ENCODE measurements at places on chromosomes 13 and 19.

- no peak for DNase-seq
These were observed 16.5 kb downstream of the SLC5A5 start for GRCh38 chr19:17888260-17888659.

- no peak for DNase-seq
These were observed 1.3 kb upstream of the CCNE1 start for GRCh38 chr19:29810504-29810871.

DNA sequence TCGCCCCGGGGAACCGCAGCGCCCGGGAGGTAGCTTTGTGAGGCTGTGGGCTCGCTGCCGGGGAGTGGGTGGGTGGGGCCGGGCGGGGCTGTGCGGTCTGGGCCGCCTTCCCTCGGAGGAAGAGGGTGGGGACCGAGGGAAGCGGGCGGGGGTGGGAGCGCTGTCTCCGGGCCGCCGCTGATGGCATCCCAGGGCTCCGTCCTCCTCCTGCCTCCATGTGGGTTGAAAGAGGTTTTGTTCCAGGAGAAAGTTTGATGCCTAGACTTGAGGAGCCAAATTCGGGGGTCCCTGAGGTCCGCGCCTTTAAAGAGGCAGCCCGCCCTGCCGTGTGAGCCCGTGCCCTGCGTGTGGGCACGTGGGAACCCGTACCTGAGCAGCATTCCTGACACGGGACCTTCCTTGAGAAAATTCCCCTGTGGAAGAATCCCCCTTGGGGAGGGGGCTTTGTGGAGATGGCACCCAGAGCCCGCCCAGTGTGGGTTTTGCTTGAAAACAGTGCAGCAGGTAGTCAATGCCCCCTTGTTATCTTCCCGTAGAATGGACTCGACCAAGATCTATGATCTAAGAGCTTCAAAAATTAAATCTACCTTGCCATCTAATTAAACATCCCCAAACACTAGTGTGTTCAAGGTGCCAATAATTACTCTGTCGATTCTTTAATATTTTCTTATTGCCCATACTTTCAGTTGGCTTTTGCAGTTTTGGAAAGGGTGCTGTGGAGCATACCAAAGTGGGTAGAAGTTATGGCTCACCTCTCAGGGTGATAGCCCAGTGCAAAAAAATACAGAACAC is 107.8 kb downstream of the RXFP2 start:
- DNase-seq = no peak

DNA sequence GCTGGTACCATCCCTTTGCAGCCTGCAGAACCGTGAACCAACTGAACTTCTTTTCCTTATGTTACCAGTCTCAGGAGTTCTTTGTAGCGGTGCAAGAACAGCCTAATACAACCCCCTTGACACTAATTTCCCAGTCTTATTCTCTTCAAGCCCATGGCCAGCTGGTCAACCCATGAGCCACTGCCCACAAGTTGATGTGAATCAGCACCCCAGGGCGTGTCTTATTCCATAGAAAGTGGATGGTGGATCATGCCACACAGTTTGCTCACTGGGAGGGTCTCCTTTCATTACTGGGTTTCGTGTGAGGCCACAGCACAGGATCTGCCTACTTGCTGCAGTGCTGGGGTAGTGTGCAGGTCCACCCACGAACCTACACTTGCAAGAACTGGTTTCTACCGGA is 27.0 kb downstream of the TEX29 start:
- no peak for DNase-seq

DNA sequence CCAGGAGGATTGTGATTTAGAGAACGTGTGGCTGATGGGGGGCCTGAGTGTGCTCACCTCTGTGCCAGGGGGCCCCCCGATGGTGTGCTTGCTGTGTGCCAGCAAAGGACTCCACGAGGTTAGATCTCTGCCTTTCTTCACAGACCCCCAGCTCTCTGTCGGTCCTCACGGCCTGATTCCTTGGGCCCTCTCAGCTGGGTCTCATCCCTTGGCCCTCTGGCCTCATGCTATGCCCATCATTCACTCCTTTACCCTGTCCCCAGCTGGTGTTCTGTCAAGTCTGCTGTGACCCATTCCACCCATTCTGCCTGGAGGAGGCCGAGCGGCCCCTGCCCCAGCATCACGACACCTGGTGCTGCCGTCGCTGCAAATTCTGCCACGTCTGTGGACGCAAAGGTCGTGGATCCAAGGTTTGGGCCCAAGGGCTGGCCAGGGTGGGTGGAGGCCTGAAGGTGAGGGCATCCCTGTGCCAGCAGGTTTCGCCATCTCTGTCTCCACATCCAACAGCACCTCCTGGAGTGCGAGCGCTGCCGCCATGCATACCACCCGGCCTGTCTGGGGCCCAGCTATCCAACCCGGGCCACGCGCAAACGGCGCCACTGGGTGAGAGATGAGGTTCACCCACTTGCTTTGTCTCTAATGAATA is 7.5 kb downstream of the KMT2B start:
- no peak for DNase-seq

GRCh38 chr13:110248449-110249143 is 58.4 kb downstream of the COL4A1 start:
- no peak for DNase-seq

- no peak for DNase-seq
These were observed 4.6 kb downstream of the SIX5 start for GRCh38 chr19:45764475-45764874.

DNA sequence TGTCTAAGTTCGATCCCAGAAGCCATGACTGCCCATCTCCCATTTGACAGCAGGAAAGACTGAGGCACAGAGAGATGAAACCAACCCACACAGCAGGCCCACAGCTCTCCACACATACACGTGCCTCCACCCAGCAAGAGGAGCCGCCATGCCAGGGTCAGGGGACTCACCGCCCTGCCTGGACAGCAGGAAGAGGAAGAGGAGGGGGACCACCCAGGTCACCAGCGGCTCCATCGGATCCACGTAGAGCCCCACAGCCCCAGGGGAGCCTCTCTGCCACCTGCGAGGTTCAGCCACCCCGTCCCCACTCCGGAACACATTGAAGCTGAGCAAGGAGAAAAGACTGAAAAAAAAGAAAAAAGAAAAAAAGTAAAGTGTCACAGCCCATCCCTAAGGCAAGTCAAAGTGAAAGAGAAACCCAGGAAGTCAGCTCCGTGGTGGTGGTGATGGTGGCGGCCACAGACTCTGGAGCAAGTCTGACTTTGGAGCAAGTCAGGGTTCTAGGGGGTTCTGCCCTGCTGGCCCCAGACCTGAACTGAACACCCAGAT is at the start of gene IL12RB1:
Gene IL12RB1, minus strand, starts transcription at position 345 of the 549 bp plus-strand sequence. Its CDS starts 111 bp downstream, at position 234.
- DNase-seq = peak; percentile 73

GRCh38 chr13:59368693-59369092 is 795.0 kb downstream of the DIAPH3 start:
- DNase-seq = no peak

DNA sequence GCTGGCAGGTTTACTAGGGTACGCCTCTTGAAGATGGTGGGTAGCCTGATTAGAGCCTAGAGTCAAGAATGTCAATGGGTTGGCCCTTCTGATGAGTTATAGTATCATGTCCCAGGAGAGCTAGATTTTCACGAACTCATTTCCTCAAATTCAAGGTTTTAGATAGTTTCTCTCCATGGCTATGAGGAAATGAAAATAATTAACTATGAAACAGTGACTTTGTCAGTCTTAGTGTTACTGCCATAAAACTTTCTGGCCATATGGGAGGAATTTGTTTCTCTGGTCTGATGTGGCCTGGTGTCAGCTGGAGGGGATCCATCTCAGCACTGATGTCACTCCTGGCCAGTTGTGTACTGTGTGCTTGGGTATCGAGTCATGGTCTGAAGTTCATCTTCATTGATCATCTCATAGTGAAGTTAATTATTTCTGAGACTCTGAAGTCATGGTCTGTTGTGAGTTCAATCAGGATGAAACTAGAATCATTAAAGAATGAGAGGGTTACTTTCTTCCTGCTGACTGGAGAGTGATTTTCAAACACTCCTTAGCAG is 49.4 kb upstream of the TNFSF11 start:
- no peak for DNase-seq

GRCh38 chr13:108855737-108856387 is 226.5 kb downstream of the MYO16 start:
- no peak for DNase-seq

Measured in stimulated activated CD4-positive, alpha-beta T cell treated with anti-CD3 and anti-CD28 coated beads, Interleukin-15, amount 100 ng/mL, for 24 hours (primary cell).